Activated T-helper 1 cell treated with anti-CD3 and anti-CD28 coated beads, Interleukin-2, amount 50 U/mL, for 16 hours (primary cell): ENCODE measurements at places on chromosomes 5 and 9.

- DNase-seq: no peak
These were observed 88.6 kb downstream of the SMIM23 start for GRCh38 chr5:171874234-171874633.

DNA sequence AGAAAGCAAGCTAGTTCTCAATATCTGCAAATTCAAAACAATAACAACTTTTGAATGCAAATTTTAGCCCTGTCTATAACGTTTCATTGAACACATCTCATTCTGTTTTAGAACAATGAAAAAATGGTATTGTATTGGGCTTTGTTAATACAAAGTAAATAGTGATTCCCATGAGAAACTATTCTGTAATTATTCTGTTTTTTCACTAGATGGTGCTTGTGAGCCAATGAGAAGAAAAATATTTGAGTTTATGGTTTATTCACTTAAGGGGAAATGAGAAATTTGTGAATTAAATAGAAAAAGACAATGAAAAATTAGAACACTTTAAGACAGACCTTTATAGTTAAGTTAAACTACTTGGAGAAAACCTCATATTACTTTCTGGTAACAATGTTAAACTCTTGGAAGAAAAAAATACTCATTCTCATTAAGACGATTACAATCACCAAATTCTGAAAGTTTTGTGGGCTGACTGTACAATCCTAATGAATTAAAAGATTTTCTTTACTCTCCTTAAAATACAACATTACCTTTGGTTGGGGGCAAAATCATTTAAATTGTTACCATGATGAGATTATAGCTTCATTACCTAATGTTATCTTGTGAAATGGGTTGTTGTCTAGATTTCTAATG, 127.0 kb downstream of the NNT start:
- DNase-seq: no peak

- no peak for DNase-seq
These were observed 256.4 kb downstream of the EBF1 start for GRCh38 chr5:158843305-158843704.

- no peak for DNase-seq
These were observed 17.2 kb downstream of the TENT4A start for GRCh38 chr5:6730407-6730806.
